ENCODE measurements at places on chromosomes 1 and 21.

GRCh38 chr1:153212201-153212600, 5.2 kb upstream of the PRR9 start:
- DNase-seq, result no peak

- no peak for DNase-seq
Observed at GRCh38 chr1:192476802-192477298, 98.7 kb upstream of the RGS1 start.

GRCh38 chr1:30914931-30915330, 6.4 kb upstream of the SDC3 start:
- no peak for DNase-seq

GRCh38 chr1:37338658-37339057, 135.7 kb upstream of the ZC3H12A start:
- DNase-seq, result peak; percentile 41

GRCh38 chr1:155307247-155307740, 1.4 kb upstream of the FDPS start:
- no peak for DNase-seq

- no peak for DNase-seq
Observed at GRCh38 chr1:29785137-29785527, 548.8 kb downstream of the PTPRU start.
